ENCODE measurements at places on chromosomes 1 and 21. TPM values are rescaled to one million over a fixed set of nuclear protein-coding genes. Genes with fewer than 3 reads are reported as not detected.

Gene GIPC2
- total RNA-seq, result 1.6 TPM

Gene TOR1AIP1
- total RNA-seq, result 28.7 TPM

Gene RUNX3
- under 0.01 TPM for total RNA-seq

Gene RNF186
- total RNA-seq, result not detected

Gene ANGPTL1
- 47.5 TPM for total RNA-seq

Gene TFF1
- not detected for total RNA-seq

Gene SLC35F3
- 0.52 TPM for total RNA-seq

All from skeletal muscle tissue (tissue), 5 donors.